ENCODE measurements at places on chromosomes 3 and 15.

- DNase-seq = no peak
These were observed 103.1 kb downstream of the TLE3 start for GRCh38 chr15:69994429-69995205.

DNA sequence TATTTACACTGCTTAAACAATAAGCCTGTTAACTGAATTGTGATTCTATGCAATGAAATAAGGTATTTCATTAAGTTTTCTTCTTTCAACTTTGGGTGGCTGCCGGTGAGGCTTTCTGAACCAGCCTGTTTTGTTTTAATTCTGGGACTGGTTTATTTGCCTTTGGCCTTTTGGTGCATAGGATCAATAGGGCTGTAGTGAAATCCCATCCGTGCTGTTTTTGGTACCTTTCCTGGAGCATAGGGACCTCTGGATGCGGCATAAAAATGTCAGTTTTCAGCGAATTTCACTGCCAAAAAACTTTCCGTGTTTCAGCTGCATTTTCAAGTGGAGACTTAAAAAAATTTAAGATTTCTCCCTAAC is 514 bp downstream of the PLS1 start:
- DNase-seq = no peak

DNA sequence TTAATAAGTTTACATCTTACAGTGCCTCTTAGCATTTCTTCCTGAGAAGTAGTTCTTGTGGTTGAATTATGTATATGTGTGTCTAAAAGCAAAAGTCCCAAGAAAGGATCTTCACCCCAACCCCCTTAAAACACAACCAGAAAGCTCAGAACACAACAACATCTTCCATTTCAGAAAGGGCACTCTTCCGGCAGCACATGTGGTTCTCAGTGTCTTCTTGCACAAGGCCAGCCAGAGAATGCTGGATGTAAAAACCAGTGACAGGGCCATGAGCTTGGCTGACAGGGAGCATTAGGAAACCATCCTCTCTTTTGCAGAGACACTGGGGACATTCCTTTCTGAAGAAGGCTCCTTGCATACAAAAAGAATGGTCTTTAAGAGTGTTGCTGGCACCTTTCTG is 45.0 kb downstream of the EEFSEC start:
- DNase-seq = no peak

DNA sequence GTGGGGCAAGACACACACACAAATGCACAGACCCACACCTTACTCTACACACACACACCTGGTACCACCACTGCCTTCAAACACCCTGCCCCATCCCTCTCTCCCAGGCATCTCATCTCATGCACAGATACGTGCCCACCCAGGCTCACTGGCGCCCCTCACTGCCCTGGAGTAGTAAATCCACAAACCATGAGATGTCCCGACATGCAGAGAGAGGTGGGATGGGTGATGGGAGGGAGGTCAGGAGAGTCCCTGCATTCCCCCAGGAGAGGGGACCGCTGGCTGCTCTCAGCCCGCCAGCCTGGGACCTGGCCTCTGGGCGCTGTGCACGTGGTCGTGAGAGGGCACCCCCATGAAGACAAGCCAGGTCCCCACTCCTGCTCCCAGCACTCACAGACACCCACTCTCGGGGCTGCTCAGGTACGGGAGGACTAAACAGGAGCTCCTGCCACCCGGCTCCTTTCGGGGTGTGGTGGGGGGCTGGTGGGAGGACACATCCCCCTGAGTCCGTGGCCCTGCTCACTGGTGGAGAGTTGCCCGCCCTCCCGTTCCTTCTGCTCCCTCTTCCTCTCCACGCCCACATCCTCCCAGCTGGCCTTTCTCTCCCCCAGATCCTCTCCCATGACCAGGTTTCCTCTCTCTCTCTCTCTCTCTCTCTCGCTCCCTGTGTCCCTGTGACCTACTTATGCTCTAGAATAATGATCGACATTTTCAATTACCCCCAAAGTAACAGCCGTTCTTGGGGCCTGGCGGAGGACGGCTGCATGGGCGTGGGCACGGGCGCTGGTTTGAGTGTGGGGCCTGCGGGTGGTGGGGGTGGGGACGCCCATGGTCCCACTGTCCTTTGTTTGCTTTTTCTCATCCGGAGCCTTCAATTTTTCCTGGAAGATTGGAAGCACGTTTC is 18.9 kb upstream of the CSPG4 start:
- peak; percentile 63 for DNase-seq

GRCh38 chr3:32453346-32453745 is 49.3 kb downstream of the CMTM6 start:
- DNase-seq = peak; percentile 77

DNA sequence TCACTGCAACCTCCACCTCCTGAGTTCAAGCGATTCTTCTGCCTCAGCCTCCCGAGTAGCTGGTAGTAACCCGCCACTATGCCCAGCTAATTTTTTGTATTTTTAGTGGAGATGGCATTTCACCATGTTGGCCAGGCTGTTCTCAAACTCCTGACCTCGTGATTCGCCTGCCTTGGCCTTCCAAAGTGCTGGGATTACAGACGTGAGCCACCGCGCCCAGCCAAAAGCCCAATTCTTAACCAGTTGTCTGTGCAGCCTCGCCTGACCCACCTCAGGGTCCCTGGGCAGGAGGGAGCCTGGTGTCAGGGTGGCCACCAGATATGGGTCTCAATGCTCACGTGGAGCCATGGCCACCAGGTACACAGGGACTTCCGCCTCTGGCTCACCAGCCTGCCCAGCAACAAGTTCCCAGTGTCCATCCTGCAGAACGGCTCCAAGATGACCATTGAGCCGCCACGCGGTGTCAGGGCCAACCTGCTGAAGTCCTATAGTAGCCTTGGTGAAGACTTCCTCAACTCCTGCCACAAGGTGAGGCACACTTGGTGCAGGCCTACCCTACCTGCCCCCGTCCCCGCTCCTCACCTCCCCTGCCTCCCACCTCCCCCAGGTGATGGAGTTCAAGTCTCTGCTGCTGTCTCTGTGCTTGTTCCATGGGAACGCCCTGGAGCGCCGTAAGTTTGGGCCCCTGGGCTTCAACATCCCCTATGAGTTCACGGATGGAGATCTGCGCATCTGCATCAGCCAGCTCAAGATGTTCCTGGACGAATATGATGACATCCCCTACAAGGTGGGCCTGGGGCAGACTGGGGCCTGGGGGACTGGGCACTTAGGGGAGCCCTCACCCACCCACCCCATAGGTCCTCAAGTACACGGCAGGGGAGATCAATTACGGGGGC is 48.6 kb downstream of the SEMA3G start:
- no peak for DNase-seq

GRCh38 chr15:69475769-69476358 is 23.2 kb downstream of the RPLP1 start:
- peak; percentile 83 for DNase-seq

DNA sequence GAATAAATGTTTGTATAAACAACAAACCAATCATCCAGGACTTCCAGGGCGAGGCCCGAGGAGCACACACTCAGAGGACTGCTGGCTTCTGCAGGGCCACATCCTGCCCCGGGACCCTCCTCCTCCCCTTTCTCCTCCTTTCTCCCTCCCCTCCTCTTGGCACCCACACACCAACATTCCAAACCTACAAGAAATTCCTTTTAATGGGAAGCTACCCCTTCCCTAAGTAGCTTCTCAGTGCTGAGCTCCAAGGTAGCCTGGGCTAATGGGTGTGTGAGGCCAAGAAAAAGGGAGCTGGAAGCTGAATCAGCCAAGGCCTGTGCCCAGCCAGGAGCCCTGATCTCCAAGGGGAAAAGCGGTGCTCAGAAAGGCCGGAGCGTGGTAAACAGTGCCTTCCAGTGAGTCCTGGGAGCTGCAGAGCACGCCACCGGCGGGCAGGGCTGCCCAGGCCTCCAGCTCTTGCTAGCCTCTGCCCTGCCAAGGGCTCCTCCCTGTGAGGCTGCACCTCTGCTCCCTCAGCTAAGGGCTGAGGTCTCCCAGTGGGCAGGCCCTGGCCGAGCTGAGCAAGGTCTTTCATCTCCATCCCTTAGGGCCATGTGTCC is 3.9 kb downstream of the ITIH3 start:
- DNase-seq = no peak

GRCh38 chr3:27802849-27803248 is 80.7 kb upstream of the EOMES start:
- no peak for DNase-seq
